GM20000 (cell line): ENCODE measurements at places on chromosomes 13 and 19.

DNA sequence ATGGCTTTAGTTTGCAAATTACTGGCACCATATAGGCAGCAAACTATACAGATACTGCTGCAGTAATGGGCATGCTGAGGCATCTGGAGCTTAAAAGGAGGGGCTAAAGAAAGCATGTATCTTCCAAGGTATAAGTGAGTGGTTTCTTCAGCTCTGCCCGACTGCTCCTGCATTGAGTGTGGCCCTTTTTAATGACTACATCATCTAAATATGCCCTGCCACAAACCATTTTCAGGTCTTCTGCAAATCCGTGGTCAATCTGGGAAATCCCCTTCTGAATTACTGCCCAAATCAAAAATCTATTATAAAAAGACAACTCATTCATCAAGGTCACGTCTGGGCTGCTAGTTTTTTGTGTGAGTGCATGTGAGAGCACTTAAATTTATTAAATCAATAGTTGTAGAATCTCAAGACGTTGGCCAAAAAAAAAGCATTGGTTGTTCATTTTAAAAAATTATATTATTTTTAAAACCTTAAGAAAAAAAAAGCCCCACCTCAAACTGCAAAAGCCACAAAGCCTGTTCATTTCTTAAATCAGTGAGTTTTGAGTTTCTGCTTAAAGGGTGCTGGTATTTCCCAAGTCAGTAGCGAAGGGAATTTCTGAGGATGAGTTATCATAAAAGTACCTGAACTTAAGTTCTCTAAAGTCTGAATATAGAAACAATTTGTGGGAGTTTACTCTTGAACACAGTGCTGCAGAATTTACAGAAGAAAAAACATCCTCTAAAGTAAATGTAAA, 16.3 kb downstream of the LCP1 start:
- DNase-seq: peak; percentile 73

DNA sequence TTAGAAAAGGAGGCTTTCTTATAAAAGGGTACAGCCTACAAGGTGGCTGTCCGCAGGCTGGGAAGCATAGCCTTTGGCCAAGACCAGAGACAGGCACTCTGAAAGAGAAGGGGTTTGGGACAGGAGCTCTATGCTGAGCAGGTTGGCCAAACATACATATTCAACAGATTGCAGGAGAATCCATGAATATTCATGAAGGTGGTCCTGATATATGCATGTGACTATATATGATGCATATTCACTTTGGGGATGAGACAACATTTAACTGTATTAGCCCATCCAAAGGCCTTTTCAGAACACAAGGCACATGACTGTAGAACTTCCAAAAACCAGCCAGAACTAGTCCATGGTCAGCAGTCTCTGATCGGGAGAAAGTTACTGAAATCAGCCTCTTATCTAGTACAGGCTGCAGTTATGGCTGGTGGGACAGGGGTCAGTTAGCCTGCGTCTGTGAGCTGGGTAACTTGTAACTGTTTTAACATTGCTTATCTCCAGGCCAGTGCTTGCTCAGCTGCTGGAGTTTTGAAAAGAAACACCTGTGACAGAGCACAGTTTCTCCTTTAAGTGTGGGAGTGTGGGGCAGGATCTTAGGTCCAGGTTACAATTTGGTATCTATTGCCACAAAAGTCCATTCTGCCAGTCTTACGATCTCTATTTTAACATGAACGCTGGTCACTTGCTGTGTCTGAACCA, 924.2 kb downstream of the UQCRFS1 start:
- DNase-seq: no peak

- DNase-seq: peak; percentile 71
Measured at GRCh38 chr19:57708641-57709361, at the start of gene ZNF154. ZNF154 (minus strand) TSS chr19:57709204; CDS start chr19:57708971, 233 bp downstream.

GRCh38 chr13:106369858-106370257, 165.6 kb downstream of the EFNB2 start:
- DNase-seq: no peak

GRCh38 chr13:94987081-94987480, 274.7 kb upstream of the SOX21 start:
- DNase-seq: no peak

DNA sequence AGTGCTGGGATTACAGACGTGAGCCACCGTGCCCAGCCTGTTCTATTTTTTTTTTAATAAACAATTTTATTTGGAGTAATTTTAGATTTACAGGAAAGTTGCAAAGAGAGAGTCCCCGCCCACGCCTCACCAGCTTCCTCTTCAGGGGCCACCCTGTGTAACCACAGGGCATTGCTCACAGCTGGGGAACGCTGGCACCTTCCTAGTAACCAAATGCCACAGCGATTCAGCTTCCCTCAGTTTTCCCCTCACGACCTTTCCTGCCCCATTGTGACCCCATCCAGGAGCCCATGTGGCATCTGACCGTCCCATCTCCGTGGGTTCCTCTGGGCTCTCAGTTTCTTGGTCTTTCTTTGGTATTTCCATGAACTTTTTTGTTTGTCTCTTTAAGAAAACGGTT, 83.9 kb downstream of the GNG7 start:
- no peak for DNase-seq

GRCh38 chr19:45470762-45471081, 2.9 kb downstream of the FOSB start:
- no peak for DNase-seq

DNA sequence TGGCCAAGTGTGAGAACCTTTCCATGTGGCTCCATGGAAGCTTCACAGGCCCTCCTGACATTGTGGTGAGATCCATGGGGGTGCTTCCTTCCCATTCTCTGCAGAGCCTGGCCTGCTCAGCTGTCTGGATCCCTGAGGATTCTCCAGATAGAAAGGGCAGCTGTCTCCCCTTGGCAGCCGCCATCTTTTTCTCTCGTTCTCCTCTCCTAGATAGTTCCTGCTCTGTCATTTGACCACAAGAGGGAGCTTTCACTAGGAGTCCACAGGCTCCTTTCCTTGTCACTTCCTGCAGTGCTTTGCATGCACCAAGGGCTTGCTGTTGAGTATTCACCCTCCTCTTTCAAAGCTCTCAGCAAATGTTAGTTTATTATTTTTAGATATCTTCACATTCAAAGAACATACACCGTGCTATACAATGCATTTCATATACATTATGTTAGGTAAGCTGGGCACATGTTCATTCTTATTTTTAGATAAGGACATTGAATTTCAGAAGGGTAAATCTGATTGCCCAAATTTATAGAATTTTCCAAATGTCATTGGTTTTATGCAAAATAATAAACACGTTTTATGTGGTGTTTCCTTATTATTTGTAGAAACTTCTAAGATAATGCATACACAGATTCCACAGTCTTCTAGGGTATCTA, 133.2 kb downstream of the FRY start:
- DNase-seq: peak; percentile 11

GRCh38 chr13:29849731-29850212, 645 bp downstream of the UBL3 start:
- peak; percentile 42 for DNase-seq

DNA sequence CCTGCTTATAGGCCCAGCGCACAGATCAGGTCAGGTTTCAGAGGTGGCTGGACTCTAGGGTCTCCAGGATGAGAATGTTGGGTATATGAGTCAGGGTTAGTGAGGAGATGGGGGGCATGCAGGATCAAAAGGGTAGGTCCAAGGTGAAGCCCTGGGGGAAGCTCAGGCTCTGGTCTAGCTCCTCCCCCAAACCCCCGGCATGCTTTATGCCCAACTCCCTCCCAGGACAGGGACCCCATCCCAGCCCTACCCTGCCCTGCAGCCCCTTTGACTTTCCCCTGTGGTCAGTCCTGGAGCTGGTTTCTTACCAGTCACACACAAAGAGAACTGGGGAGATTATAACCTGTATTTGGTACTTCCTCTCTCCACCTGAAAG, 9.8 kb upstream of the CEACAM18 start:
- DNase-seq: no peak

DNA sequence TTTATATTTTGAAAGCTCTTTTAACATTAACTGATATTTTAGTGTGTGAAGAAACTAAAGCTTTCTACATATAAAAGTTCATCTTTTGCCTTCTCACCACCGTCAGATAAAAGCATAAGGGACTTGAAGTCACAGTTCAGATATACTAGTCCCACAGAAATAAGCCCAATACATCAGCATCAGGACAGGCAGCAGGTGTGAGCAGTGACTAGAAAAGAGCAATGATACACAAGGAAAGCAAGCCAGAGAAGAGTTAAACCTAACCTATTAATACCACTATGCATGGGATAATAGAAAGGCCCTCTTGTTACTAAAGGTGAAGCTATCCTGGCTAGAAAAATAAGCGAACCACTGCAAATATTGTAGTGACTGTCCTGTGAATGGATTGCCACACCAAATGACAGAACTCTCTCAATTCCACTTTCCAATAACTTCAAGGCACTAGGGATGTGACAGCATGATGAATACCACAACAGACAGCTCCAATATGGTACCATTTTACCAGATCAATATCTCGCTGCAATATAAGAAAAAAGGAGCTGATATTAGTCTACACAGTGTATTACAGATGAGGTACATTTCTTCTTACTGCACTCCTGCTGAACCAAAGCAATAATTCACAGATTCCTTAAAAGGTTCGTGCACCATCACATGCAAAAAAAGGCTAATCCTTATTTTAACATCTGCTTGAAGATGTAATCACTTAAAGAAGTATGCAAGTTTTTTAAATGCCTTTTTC, 114.1 kb downstream of the DACH1 start:
- no peak for DNase-seq

DNA sequence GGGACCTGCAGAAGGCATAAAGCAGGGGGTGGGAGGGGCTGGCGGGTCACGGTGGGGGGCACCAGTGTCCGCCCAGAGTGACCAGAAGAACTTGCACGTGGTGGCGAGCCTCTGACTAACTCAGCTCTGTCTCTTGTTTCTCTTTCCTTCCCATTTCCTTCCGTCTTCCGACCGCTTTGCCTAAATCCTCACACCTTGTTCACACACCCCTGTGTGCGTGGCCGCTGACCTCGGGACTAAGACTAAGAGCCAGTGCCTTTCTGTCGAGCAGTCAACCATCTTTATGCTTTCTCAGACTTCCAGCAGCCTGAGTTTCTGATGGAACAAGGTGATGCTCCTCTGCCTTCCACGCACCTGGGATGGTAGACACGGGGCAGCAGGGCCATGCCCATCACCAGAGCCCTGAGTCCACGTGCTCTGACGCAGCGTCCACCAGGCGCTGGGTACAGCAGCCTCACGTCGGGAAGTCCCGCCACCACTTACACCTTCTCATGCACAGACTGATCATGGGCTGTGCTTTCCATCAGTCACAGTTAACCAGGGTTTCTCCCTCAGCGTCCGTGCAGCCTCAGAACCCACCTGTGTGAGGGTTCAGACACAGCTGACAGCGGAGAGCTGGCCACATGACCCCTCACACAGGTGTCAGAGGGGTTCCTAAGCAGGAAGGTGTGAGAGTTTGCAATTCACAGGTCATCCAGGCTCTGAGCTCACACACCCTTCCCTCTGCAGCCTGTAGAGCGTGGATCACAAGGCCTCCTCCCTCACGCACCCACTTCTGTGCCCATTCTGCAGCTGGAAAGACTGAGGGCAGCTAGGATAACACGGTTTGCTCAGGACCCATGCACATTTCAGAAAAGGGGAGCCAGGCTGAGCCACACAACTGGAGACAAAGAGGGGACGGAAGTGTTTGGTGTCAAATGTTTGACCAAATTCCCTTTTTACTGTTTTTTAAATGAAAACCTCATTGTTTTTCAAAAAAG, 90.7 kb upstream of the MCF2L start:
- DNase-seq: no peak

DNA sequence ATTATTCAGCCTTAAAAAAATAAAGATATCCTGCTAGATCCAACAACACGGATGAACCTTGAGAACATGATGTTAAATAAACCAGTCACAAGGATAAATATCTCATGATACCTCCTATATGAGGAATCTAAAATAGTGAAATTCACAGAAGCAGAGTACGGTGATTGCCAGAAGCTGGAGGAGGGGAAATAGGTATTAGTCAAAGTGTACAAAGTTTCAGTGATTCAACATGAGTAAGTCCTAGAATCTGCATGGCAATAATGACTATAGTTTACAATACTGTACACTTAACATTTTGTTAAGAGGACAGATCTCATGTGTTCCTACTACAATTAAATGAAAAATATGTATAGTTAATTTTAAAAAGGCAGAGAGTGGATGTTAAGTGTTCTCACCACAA, 206.6 kb upstream of the SLC10A2 start:
- DNase-seq: no peak

DNA sequence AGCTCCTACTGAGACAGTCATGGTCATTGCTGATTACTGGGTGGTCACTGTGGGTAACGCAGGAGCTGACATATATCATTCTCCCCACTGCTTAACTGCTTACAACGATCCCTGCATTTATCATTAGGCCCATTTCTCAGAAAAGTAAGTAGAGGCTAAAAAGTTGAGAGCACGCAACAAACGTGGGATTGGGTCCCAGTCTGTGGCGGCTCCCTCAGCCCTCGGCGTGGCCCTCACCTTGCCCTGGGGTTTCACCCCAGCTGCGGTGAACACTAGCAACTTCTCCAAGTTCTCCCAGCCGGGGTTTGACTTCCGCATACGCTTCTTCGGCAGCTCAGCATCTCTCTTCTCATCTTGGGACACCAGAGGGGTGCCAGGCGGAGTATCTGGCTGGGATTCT, 2.5 kb downstream of the PNKP start:
- DNase-seq: no peak

GRCh38 chr13:21075379-21076249, 14.2 kb upstream of the LATS2 start:
- peak; percentile 68 for DNase-seq

GRCh38 chr13:66994097-66994496, 236.0 kb downstream of the PCDH9 start:
- peak; percentile 49 for DNase-seq

DNA sequence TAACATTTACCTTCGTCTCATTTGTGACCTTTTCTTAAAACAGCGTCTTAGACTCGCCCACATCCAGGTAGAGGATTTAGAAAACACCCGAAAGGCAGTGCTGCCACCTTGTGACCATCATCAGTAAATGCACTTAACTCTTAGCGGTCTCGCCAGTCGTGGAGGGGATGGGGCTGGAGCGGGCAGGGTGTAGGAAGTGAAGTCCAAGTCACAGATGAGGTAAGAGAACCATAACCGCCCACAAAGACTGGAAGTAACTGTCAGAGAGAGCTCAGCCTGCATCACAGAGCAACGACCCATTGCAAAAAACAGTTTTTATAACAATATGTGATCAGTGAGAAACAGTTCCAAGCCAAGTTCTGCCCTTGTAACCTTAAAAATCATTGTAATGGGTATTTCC, 10.7 kb upstream of the CEACAM3 start:
- DNase-seq: peak; percentile 80

GRCh38 chr13:90576067-90576466, 771.4 kb upstream of the MIR17HG start:
- no peak for DNase-seq

GRCh38 chr13:59801107-59801880, 362.4 kb downstream of the DIAPH3 start:
- no peak for DNase-seq

GRCh38 chr13:102286326-102286725, 115.5 kb downstream of the FGF14 start:
- no peak for DNase-seq
